ENCODE measurements at places on chromosomes 12 and 14.

DNA sequence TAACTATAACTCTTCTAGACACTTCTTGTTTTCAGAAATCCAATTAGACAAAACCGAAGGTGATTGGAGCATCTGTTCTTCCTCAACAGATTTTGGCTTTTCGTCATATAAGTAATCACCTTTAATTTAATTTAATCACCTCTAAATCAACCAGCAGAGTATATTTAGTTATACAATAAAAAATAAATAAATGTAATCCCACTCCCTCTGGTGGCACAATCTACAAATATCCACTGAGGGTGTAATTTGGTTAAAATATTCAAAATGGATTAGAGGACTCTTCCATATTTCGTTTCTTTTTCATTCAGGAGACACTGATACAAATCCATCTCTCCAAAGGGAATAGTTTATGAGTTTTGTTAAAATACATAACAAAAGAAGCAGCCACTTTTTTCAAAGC lies 18.3 kb upstream of the SLC35F4 start:
- no peak for DNase-seq

DNA sequence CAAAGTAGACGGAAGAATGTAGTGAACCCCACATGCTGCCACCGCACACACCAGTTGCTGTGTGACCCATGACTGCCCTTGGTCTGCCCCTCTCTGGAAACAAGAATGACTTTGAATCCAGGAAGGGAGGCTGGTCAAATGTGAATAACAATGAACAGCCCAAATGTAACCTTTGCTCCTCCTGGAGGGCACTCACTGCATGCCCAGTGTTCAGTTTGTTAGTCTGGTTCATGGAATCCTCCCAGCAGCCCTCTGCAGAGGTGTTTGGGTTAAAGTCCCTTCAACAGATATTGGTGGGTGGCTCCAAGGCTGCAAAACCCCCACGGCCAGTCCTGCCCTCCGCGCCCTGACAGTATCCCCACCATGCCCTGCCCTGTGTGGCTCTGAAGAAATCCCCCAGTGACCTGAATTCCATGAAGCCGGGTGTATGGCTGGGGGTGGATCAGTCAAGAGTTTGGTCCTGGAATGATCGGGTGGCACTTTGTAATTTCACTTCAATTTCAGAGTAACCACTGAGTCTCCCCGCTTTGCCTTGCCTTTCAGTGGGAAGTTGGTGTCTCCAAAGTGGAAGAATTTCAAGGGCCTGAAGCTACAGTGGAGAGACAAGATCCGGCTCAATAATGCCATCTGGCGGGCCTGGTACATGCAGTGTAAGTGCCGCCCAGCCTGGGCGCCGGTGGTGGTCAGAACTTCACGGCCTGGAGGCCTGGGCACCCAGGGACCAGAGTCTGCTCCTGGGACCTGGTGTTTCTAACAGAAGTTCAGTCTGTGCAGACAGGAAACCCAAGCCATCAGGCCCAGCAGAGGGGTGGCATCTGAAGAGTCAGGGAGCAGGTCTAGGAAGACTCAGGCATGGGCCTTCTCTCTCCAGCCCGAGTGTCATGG lies 47.1 kb downstream of the IL31 start:
- DNase-seq: no peak

GRCh38 chr14:68964300-68965093 lies 14.6 kb downstream of the ACTN1 start:
- no peak for DNase-seq

GRCh38 chr12:22686193-22686592 lies 61.2 kb downstream of the ETNK1 start:
- DNase-seq: no peak

DNA sequence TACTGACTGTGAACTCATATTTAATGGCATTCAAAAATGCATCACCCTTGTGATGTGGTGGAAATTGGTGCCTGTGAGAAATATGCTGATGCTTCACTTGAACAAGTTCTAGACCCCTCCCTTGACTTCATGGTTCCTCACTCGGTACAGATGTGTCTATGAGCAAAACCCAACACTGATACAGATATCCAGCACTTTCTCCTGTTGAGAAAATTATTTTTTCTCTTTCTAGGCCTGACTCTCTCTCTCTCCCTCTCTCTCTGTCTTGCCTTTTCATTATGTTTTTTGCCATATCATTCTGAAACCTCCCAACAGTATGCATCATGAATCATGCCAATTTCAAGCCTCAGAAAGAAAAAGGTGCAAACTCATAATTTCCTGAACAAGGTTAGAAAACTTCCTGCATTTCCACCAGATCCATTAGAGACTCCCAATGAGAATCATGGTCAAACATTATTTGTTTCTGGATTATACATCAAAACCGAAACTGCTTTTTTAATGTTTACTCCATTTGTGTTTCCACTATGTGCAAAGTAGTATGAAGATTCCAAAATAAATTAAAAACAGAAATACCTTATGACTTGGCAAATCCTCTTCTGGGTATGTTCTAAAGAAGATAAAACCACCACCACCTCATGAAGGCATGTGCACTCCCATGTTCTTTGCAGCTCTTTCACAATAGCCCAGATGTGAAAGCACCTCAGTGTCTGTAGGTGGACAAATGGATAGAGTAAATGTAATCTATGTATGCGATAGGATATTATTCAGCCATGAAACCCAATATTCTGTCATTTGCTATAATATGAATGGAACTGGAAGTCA lies 543.6 kb downstream of the TMEM121 start:
- no peak for DNase-seq

DNA sequence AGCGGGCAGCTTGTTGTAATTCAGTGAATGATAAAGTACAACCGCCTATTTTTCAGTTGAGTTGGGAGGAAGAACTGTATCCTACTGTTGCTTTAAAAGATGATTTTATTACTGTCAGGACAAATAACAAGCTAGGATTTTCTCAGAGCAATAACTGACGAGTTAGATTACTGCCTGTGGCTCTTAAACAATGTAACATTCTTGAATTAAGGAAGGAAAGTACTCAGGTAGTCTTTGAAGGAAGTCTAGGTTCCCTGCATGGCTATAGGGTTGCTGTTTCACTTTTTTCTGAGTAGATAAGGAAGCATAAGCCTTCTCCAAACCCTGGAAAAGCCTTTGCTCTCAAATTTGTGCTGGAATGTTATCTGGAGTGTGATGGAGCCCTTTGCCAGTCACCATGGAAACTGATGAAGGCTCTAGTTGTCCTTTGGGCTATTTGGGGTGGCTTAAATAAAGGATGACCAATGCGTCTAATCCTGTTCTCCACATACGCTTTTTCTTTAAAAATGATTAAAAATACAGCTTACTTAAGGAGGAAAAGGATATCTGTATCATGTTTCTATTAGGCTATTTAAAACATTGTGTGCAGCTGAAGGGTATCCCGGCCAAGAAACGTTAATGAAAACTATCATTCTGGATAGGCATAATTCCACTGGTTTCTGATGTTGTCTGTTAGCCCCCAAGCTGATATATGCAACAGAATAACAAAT lies 17.7 kb downstream of the NUBPL start:
- no peak for DNase-seq

DNA sequence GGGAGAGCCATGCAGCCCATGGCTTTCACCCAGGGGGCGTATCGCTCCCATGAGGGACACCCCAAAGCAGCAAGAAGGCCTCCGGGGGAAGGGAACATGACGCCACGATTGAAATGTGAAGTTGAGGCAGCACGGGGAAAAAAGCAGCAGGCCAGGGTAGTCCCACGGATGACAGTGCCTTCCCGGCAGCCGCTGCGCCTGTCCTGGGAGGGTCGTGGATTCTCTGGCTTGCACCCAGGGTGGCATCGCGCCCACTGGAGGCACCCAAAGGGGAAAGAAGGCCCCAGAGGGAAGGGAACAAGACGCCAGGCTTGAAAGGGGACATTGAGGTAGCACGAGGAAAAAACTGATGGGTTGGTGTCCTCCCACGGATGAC lies 161.6 kb upstream of the ALG10B start:
- no peak for DNase-seq

- no peak for DNase-seq
Measured at GRCh38 chr14:44783901-44784300, 177.8 kb downstream of the KLHL28 start.

DNA sequence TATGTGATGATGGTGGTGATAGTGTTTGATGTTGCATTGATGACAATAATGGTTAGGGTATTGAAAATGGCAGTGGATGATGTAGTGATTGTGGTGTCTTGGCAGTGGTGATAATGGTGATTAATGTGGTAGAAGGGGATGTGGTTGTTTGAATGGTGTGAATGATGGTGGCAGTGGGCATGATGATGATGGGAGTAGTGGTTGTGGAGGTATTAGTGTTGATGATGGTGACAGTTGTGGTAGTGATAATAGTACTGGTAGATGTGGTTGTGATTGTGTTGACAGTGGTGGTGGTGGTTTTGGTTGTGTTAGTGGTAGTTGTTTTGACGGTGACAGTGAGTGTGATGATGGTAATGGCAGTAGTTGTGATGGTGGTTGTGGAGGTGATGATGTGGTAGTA lies 1049.0 kb downstream of the VRK1 start:
- no peak for DNase-seq

GRCh38 chr14:39247256-39247655 lies 13.5 kb downstream of the MIA2 start:
- DNase-seq: no peak

DNA sequence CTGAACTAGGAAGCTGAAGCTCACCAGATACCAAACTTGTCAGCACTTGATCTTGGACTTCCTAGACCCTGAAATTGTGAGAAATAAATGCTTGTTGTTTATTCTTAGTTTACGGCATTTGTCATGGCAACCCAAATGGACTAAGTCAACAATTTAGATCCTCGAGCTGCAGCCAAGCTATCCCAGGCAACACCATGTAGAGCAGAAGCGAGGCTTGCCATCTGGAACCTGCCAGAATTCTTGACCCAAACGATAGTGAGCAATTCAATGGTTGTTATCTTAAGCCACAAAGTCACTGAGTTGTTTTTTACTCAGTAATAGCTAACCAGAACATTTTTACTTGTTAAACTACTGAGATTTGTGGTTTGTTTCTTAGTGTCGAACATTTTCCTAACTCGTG lies 458.5 kb upstream of the FLRT2 start:
- DNase-seq: no peak

DNA sequence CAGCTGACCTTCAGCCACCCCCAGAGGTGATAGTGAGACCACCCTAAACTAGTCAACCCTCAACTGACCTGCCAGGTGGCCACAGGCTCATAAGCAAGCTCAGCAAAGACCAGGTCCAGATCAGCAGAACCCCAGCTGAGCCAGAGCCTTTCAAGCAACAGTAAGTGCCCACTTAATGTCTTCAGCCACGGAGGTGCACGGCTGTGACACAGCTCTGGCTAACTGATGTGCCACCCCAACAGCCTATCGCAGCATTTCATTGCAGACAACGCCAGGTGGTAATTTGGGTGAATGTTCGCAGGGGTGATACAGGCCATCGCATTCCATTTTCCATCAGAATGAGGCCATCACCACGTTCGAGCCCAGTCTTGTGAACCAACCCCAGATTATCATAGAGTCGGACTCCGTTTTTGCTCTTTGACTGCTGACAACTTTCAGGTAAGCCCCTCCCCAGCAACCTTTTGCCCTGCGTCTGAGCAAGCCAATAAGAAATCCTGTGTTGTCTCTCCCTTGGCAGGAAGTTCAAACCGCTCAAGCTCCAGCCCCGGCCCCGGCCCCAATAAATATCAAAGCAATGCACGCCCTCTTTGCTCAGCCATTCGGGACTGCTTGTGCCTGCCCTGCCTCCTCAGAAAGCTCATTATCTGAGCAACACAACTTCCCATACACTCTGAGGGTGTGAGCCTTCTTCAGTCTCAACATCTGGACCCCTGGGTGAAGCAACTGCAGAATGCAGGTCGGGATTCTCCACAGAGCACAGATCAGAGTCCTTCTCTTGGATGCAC lies 44.4 kb downstream of the JAG2 start:
- DNase-seq: no peak

DNA sequence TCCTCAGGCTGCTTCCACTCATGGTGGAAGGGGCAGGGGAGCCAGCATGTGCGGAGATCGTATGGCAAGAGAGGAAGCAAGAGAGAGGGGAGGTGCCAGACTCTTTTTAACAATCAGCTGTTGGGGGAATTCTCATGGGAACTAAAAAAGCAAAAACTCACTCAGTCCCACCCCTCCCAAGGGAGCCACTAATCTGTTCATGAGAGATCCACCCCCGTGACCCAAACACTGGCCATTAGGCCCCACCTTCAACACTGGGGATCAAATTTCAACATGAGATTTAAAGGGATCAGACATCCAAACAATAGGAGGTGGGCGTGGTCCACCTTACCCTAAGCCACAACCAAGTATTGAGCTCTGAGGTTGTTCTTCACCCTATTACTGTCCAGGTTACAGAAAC lies 375.1 kb downstream of the GRIN2B start:
- peak; percentile 21 for DNase-seq

DNA sequence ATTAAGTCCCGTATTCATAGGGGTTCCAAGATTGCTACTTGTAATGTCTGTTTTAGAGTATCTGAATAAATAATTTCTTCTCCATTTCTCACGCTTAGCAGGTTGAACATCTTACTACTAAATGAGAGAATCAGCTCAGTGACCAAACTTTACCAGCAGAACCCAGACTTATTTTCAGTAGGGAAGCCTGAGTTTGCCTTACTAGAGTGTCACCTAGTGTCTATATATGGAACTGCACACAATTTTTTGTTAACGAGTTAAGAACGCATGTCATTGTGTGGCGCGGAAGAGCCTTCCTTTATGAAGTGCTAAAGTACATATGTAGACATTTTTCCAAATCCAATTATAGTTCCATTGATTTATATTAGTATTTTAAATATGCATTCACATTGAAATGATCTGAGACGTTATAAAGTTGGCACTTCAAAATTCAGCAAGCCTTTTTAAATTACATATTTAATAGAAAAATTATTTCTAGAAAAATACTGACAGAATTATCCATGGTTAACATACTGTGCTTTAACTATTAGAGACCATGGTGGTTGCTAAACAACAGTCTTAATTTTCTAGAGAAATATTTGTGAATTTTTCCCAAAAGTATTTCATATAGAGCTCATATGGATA lies 88.3 kb downstream of the RPS29 start:
- no peak for DNase-seq

GRCh38 chr14:42424501-42424900 lies 817.8 kb downstream of the LRFN5 start:
- DNase-seq: no peak

DNA sequence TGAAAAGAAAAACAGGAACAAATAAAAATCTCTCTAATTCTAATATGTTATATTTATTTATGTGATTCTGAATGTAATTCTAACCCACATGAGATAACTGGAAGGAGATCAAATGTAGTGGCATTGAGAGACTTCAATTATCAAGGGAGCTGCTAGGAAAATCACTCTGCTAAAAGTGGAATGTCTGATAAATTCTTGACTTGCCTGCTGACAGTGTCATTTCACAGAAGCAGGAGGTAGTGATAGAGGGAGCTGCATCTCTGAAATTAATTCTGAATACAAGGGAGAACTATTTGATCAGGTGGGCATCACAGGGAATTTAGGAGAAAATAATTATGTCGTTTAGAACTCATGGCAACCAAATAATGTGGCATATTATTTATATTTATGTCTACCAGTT lies 303.6 kb downstream of the BCAT1 start:
- DNase-seq: no peak

Measured in glutamatergic neuron (in vitro differentiated cells).